ENCODE measurements at places on chromosomes 2 and 18.

GRCh38 chr18:26654616-26655524 is 106.5 kb upstream of the KCTD1 start:
- no peak for DNase-seq

DNA sequence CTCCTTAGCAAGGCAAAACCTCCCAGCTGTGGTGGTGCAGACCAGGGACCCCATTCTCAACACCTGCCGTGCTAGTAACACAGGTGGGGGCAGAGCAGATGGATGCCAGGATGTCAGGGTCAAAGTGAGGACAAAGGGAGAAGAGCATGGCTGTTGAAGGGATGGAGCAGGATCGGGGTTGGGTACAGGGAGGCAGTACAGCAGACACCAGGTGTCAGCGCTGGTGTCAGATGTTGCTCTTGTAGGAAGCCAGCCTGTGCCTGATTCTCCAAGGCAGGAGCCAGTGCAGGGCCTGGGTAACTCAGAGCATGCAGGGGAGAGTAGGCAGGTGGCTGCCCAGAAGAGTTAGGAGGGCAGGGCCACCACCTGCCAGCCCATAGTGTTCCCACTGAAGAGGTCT is 222.1 kb upstream of the SPRED2 start:
- DNase-seq = no peak

DNA sequence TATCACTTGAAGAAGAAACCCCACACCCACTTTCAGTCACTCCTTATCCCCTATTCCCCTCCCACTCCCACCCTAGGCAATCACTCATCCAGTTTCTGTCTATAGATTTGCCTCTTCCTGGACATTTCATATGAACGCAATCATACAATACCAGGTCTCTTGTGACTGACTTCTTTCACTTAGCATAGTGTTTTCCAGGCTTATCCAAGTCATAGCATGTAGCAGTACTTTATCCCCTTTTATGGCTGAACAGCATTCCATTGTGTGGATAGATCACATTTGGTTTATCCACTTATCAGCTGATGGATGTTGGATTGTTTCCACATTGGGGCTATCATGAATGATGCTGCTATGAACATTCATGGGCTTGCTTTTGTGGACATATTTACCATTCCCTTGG is 6.6 kb downstream of the CFAP221 start:
- DNase-seq = no peak

GRCh38 chr18:13407484-13407883 is 188.9 kb downstream of the LDLRAD4 start:
- no peak for DNase-seq

DNA sequence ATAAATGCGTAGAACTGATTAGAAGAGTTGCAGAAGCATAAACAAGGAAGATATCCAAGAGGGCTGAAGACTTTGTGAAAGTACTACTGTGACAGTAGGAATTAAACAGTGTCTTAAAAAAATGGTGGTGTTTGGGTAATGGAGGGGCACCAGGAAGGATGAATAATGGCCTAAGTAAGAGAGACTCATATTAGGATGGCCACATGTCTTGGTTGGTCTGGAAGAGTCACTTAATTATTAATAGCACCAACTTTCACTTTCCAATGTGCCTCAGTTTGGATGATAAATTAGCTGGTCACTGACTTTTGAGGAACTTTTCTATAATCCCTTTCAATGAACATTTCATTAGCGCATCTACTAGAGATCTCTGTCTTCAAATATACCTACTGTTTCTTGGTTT is 372.2 kb downstream of the NYAP2 start:
- DNase-seq = no peak

- no peak for DNase-seq
These were observed 85.6 kb downstream of the VIT start for GRCh38 chr2:36781907-36782720.

DNA sequence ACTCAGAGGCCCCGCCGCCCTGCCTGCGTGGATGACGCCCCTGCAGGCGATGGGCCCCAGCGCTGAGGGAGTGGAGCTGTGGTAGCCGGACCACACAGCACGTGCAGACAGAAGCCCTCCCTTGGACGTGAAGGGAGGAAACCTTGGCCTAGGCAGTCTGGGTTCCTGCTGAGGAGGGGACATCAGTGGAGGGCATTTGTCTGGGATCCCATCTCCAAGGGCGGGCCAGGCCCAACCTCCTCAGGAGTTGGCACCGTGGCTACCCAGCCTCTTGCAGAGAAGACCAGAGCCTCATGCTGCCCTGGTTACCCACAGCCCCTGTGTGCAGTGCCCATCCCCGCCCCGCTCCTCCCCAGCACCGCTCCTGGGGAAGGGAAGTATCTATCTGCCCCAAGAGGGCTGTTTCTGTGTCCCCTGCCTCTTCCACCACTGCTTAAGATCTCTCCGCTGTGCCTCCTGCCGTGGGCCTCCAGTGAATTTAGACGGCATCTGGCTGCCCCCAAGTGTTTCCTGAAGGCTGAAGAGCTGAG is 241.8 kb downstream of the KLHL29 start:
- DNase-seq = no peak

GRCh38 chr2:108565778-108566375 is 31.6 kb downstream of the LIMS1 start:
- no peak for DNase-seq
